ENCODE measurements at places on chromosomes 12 and 14.

DNA sequence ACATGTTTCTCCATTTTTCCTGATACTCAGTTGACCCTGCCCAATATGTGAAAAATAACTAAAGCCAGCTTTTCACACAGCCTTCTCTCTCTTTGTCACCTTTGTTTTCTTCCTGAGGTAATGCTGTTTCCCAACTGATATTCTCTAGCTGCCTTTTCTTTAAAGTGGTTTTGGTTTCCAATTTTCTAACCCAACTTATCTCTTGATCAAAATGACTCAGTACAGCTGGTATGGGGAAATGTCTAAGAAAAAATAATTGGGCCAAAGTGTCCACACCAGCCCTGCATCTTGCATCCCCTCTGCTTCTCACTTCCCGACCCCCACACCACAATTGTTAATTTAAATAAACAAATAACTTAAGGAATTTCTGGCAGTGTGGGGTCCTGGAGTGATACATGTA lies 193.8 kb downstream of the SYT1 start:
- DNase-seq = no peak

GRCh38 chr14:78405079-78405856 lies 235.1 kb downstream of the NRXN3 start:
- DNase-seq = no peak

DNA sequence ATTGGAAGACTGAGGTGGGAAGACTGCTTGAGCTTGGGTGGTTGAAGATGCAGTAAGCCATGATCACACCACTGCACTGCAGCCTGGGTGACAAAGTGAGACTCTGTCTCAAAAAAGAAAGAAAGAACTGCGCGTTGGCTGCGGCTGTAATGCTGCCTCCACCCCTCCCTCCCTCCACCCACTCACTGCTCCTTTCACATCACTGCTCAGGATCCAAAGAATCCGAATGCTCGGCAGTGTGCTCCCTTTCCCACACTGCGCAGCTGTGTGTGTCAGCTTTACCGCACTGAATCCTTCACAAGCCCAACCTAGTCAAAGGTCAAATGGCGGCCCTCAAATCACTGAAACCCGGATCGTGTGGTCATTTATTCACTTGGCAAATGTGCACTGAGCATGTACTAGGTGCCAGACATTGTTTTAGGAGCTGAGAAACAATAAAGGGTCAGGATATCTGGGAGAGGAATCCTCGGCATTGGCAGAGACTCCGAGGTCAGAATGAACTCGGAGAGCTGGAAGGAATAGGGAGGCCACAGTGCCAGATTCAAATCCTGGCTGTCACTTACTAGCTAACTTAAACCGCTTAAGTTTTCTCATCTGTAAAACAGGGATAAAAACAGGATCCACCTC lies 11.5 kb upstream of the TDRD9 start:
- no peak for DNase-seq

DNA sequence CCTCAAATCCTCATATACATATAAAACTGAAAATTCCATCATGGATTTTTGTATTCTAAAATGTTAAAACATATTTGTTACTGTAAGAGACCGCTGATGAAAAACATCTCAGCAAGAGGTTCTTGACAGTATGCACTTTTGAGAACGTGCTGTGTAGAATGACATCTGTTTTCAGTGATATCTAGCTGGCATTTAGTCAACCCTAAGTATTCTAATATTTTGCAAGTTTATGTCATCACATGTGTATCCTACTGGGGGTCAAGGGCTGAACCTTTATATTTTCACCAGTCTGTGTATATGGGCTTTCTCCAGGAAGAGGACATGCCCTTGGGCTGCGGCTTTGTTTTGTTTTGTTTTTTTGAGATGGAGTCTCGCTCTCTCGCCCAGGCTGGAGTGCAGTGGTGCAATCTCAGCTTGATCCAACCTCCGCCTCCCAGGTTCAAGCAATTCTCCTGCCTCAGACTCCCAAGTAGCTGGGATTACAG lies 22.0 kb upstream of the YARS2 start:
- no peak for DNase-seq
